ENCODE measurements at places on chromosomes 3 and 15.

GRCh38 chr3:187957582-187957981 is 196.4 kb upstream of the LPP start:
- DNase-seq = no peak

GRCh38 chr3:187946981-187947380 is 201.7 kb upstream of the BCL6 start:
- DNase-seq = no peak

DNA sequence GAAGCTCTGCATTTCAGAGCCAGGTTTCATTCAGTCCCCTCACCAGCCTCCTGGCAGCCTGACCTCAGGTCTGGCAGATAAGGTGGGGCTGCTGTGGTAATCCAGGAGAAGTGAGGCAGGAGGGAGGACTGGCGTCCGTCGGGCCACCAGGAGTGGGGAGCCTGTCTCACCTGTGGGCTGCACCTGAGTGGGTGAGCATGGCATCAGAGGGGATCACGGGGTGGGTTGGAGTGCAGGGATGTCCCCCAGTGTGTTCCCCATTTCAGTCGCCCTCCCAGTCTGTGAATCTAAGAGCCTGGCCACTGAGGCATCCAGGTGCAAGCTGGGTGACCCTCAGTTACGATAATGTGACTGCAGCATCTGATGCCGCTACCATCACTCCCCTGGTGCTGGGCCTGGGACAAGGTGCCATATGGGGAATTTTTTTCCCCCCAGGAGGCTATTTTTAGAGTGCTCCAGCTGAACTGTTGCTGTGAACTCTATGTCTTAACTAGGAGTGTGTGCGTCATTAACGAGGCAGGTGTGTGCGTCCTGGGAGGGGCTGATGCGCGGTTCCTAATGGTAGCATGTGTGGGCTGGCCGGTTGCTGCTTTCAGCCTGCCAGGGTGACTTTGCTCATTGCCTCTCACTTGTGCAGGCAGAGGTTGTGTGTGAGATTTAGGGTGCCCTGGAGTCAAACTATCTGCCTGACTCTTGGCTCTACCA is 165.2 kb downstream of the SLCO3A1 start:
- no peak for DNase-seq

- peak; percentile 38 for DNase-seq
Observed at GRCh38 chr15:67192185-67192820, 62.2 kb downstream of the AAGAB start.

GRCh38 chr3:192188218-192188835 is 539.0 kb downstream of the FGF12 start:
- peak; percentile 57 for DNase-seq

DNA sequence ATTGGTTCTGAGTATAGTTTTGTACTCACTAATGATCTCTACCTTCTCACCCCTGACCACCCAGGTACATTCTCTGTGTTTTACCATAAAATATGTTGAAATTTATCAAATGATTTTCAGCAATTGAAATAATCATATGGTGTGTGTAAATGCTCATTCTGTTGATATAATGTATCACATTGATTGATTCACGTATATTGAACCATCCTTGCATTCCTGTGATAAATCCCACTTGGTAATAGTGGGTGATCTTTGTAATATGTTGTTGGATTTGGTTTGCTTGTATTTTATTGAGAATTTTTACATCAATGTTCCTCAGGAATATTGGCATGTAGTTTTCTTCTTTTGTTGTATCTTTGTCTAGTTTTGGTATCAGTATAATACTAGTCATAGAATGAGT is 1497.6 kb downstream of the OTOL1 start:
- no peak for DNase-seq

- no peak for DNase-seq
Observed at GRCh38 chr3:20798666-20799065, 612.7 kb upstream of the SGO1 start.

GRCh38 chr15:71228403-71228802 is 113.1 kb downstream of the THSD4 start:
- DNase-seq = no peak

DNA sequence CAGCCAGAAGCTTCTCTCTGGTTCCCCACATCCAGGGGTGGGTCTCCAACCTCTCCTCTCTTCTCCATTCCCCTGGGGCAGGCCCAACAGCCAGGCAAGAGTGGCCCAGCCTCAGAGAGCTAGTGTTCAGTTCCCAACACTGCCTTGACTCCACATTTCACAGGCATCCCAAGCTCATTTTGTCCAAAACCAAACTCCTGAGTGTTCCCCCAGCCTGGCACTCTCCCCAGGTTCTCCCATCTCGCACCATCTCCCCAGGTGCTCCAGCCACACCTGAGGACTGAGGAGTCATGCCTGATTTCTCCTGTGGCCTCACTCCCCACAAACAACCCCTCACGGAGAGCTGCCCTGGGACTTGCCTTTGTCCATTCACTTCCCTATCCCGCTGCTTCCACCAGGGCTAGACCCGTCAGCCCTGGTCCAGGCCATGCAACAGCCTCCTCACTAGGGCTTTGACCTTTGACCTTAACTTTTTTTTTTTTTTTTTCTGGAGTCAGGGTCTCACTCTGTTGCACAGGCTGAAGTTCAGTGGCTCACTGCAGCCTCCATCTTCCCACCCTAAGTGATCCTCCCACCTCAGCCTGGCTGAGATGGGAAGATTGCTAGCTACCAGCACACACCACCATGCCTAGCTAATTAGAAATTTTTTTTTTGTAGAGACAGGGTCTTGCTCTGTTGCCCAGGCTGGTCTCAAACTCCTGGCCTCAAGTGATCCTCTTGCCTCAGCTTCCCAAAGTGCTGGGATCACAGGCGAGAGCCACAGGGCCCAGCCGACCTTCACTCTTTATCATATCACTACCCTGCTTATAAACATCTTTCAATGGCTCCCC is 3.9 kb upstream of the CSK start:
- no peak for DNase-seq

DNA sequence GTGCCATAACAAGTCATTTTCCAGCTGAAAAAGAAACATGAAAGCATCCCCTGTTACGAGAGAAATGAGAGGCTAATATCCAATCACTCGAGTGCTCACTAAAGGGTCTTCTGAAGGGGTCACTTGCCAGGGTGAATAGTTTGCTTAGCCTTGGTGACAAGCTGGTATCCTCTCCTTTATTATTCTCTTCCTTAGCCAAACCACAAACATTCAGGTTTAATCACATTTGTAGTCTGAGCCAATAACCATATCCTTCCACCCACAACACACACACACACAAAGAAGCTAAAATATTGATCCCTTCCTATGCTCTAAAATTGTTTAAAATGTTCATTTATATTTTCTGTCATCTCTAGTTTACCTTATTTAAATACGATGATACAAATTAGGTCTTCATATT is 240.5 kb upstream of the TMCO5A start:
- no peak for DNase-seq

DNA sequence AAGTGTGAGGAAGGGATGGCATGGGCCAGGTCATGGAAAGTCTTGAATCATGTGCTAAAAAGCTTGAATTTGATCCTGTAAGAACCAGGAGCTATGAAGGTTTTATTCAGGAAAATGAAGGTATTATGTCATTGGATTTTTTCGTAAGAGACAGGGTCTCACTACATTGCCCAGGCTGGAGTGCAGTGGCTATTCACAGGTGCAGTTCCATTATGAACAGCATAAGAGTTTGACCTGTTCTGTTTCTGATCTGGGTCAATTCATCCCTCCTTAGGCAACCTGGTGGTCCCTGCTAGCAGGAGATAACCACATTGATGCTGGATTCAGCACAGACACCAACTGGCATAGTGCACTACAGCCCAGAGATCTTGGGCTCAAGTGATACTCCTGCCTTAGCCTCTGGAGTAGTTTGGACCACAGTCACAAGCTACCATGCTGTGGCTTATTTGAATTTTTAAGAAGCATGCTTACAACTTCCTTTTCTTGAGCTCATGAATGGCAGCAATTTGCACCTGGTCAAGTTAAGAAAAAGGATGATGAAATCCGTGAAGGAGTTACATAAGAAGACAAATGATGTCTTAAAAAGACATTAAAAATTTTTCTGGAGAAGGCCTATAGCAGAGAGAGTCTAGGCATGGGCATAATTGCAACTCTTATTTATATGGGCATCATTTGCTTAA is 79.1 kb downstream of the CADPS start:
- DNase-seq = no peak

GRCh38 chr3:28867836-28868235 is 413.0 kb upstream of the RBMS3 start:
- DNase-seq = no peak

DNA sequence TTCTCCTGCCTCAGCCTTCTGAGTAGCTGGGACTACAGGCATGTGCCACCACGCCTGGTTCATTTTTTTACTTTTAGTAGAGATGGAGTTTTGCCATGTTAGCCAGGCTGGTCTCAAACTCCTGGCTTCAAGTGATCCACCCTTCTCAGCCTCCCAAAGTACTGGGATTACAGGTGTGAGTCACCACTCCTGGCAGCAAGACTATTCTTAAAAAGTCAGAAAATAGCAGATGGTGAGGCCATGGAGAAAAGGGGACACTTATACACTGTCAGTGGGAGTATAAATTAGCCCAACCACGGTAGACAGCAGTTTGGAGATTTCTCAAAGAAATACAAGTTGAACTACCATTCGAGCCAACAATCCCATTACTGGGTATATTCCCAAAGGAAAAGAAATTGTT is 603.3 kb upstream of the TBL1XR1 start:
- no peak for DNase-seq

DNA sequence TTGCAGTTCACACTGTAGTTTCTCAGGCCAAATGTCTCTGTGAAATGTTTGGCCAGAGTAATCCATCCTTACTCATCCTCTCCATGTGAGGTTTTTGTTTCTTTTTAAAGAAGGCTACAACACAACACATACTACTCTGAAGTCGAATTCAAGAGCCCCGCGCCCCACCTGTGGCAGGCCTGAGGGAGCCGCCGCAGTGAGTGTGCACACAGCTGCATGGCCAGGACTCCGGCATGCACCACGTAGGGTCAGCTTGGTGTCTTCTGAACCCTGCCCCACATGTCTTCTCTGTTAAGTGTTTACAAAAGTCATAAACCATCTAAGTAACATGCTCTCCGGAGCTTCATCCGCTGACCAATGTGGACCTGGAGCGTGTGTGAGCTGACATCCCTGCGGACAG is 58.7 kb downstream of the PGPEP1L start:
- DNase-seq = no peak

DNA sequence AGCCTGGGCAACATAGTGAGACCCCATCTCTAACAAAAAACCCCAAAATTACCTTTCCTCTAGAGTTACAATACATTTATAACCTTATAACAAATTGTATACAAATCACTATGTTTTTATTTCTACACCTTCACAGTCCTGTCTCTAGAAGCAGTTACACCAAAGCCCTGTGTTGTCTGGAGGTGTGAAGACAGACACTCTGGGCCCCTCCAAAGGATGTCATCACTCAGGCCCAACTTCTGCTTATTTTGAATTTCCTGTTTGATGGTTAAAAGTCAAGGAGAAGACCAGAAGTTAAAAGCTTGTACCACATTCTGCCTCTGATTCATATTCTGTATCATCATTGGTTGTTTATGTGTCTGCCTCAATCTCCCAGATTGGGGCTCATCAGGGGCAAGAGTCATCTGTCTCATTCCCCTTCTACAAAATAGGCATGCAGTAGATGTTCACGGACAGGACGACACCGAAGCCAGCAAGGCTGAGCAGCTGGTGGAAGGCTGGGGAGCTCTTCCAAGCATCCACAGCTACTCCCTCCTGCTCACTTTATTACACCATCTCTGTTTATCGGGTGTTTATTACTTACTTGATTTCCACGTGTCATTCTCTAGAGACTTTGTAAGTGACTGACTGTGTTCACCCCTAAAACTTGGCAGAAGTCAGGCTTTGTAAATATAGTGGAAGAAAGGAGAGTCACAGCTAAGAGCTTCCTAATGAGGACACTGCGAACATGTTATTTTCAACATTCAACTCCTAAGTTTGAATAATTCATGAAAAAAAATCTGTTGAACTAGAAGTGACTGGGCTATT is 136.8 kb upstream of the ANKRD28 start:
- no peak for DNase-seq

GRCh38 chr15:67820992-67821783 is 4.1 kb upstream of the SKOR1 start:
- DNase-seq = peak; percentile 66

- DNase-seq = no peak
Observed at GRCh38 chr15:82882273-82882928, 70.1 kb downstream of the HOMER2 start.

Data from cardiac fibroblast (primary cell).